Activated T-cell treated with anti-CD3 and anti-CD28 coated beads, Interleukin-2, amount 50 U/mL, for 4 hours (primary cell): ENCODE measurements at places on chromosomes 16 and 17.

- no peak for DNase-seq
Measured at GRCh38 chr17:67481808-67482207, 104.7 kb downstream of the PITPNC1 start.

GRCh38 chr17:41510251-41511065, 5.0 kb upstream of the KRT13 start:
- no peak for DNase-seq

GRCh38 chr17:28959471-28959871, 8.2 kb upstream of the PHF12 start:
- no peak for DNase-seq

GRCh38 chr17:67993998-67994361, 2.3 kb downstream of the C17orf58 start:
- DNase-seq: no peak
